Stimulated activated CD4-positive, alpha-beta T cell treated with anti-CD3 and anti-CD28 coated beads, Interleukin-1b, Interleukin-23, amount 100 ng/mL, for 1 hour (primary cell): ENCODE measurements at places on chromosomes 7 and 10.

DNA sequence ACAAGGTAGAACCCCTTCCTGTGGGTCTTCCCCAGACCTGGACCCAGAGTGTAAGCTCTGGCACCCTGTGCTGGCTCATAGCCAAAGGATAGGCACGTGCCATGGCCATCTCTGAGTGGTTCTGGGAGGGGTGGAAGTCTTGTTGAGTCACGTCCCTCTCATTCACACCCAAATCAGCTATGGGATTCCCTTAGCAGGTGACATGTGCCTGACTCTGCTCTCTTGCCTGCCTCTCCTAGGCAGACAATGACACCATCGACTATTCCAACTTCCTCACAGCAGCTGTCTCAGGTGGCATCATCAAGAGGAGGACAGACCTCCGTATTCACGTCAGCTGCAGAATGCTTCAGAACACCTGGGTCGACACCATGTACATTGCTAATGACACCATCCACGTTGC, 59.8 kb downstream of the C10orf120 start:
- DNase-seq: no peak

- DNase-seq: no peak
Measured at GRCh38 chr10:132199854-132200311, 13.1 kb downstream of the DPYSL4 start.

GRCh38 chr7:157577061-157577460, 240.3 kb downstream of the DNAJB6 start:
- no peak for DNase-seq

- DNase-seq: no peak
Measured at GRCh38 chr10:88896372-88896993, 16.4 kb downstream of the STAMBPL1 start.

- no peak for DNase-seq
Measured at GRCh38 chr10:82558014-82558607, 683.1 kb downstream of the NRG3 start.

GRCh38 chr7:26919906-26920493, 55.6 kb upstream of the SKAP2 start:
- no peak for DNase-seq
